Natural killer cell (primary cell): ENCODE measurements at places on chromosomes 2 and 18.

DNA sequence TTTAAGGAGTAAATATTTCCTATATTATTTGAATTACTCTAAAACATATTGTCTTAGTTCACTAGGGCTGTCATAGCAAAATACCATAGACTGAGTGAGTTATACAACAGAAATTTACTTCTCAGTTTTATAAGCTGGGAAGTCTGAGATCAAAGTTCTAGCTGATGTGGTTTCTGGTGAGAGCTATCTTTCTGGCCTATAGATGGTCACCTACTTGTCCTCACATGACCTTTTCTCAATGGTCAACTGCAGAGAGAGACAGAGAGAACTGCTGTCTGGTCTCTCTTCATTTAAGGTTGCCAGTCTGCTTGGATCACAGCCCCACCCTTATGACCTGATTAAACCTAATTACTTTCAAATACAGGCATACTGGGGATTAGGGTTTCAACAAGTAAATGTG, 490.9 kb downstream of the FBXO15 start:
- DNase-seq, result no peak

DNA sequence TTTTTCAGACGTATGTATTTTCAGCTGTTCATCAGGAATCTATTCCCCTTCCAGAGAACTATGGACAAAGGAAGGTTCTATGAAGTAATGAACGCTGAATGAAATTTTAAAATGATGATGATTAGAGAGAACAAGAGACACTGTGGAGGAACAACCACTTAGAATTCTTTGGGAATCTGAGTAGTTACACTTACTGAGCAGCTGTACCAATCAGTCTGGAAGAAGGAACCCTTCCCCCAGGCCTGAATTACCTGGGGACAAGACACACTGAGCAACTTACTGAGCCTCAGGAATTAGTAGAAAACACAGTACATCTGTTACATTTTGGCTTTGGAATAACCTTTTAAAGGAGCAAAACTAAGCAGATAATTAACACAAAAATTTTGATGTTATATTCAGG, 1.9 kb downstream of the MSTN start:
- DNase-seq, result no peak

- DNase-seq, result no peak
These were observed 566.0 kb downstream of the STK39 start for GRCh38 chr2:167681234-167682015.

DNA sequence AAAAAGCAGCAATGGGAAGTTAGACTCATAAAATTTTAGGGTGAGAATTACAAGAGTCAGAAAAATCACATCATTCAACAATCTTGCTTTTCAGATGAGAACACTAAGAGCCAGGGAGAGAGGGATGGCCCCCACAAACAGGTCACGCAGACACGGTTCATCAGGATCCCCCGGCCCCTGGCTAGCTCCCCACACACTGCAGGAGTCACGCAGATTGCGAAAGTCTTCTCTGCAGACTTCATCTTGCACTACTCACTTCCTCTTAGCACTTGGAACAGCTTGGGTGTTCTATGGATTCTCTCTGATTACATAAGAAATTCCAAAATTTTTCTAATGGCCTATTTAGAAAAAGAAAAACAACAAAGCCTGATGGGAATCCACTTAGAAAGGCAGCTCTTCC, 21.6 kb upstream of the SULT1C2 start:
- no peak for DNase-seq

GRCh38 chr18:55400590-55401541, 187.1 kb downstream of the TCF4 start:
- DNase-seq, result no peak

- DNase-seq, result no peak
These were observed 33.7 kb upstream of the ACVR2A start for GRCh38 chr2:147810883-147811765.

- DNase-seq, result no peak
These were observed 434.7 kb downstream of the PTPRM start for GRCh38 chr18:8001711-8002301.

- no peak for DNase-seq
These were observed 41.8 kb upstream of the PSME4 start for GRCh38 chr2:54012538-54013141.

DNA sequence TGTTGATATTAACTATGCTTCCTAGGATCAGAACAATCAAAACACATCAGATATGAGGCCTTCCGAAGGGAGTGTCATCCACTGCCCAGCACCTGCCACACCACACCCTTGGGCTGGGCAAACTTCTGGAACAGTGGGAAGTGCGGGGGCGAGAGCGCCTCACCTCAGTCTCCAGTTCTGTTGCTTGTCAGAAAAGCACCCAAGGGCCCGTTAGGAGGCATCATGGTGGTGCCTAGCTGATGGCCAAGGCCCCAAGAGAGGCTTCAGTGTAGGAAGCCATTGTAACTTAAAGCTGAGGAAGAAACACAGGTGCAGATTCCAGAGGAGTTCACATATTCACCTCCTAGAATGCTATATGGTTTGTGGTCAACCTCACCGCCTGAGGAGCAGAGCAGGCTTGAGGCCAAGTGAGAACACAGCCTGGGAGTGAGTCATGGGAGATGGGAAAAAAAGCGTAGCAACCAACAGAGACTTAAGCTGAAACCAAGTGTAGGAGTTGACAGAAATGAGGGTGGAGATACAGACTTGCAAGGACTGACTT, 85.1 kb upstream of the ATL2 start:
- DNase-seq, result no peak

DNA sequence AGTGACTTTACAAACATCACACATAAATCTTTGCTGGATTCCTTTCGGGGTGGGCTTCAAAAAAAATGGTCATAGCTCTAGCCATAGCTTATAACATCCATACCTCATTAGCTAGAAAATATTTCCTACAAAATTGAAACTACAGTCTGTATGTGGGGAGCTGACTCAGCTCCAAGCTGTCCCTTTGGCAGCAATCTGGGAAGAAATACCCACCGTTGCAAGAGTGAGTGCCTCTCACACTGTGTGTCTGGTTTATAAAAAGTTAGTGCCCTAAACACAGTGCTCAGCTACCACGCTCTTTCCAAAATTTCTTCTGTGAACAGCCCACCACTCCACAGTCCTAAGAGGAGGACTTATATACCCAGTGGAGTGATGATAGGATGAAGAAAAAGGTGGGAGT, 170.1 kb downstream of the RBM43 start:
- no peak for DNase-seq

- no peak for DNase-seq
These were observed 56.9 kb downstream of the SETBP1 start for GRCh38 chr18:44737623-44738022.

GRCh38 chr2:203751685-203752271, 45.3 kb downstream of the CD28 start:
- DNase-seq, result no peak

GRCh38 chr2:55721596-55722215, 28.1 kb upstream of the PNPT1 start:
- DNase-seq, result no peak

DNA sequence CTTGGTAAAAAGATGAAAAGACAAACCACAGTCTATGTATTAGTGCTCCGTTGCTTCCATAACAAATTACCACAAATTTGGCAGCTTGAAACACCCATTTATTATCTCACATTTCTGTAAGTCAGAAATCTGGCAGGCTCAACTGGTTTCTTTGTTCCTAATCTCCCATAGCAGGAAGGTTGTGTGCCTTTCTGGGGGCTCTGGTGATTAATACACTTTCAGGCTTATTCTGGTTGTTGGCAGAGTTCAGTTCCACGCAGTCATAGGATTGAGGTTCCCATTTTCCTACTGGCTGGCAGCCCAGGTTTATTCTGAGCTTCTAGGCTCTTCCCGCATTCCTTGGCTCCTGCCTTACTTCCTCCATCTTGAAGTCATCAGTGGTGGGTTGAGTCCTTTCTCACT, 189.3 kb downstream of the ANAPC1 start:
- no peak for DNase-seq

DNA sequence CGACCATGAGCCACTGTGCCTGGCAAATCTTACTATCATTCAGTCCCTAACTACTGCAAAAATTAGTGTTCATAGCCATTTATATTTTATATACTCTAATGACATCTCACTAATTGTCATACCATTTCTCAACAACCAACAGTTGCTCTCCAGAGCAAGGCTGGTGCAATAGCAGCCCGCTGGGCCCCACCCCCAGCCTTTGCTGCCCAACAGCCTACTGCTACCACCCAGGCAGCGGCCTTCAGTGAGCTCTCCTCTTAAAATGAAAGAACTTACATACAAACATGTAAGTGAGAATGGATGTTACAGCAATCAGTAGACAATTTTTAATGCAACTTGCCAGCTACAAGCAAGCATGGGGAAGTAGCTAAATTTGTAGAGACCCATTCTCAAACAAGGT, 90.5 kb downstream of the HNRNPLL start:
- DNase-seq, result no peak

DNA sequence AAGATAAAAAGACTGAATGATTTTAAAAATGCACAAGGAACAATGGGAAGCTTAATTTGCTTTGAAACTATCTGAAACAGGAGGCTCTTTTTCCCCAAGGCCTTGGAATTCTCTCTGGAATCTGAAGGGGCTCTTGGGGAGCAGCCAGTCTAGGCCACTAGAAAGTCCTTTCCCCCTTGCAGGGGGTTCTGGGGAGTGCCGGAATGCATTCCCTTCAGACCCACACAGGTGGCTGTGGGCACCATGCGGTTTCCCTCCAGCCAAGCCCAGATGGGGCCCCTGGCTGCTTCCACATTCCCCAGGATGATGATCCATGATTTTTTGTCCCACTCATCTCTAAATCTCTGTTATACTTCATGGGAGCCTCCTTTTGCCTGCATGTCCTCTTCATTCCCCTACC, 10.7 kb downstream of the GPR45 start:
- DNase-seq, result no peak

DNA sequence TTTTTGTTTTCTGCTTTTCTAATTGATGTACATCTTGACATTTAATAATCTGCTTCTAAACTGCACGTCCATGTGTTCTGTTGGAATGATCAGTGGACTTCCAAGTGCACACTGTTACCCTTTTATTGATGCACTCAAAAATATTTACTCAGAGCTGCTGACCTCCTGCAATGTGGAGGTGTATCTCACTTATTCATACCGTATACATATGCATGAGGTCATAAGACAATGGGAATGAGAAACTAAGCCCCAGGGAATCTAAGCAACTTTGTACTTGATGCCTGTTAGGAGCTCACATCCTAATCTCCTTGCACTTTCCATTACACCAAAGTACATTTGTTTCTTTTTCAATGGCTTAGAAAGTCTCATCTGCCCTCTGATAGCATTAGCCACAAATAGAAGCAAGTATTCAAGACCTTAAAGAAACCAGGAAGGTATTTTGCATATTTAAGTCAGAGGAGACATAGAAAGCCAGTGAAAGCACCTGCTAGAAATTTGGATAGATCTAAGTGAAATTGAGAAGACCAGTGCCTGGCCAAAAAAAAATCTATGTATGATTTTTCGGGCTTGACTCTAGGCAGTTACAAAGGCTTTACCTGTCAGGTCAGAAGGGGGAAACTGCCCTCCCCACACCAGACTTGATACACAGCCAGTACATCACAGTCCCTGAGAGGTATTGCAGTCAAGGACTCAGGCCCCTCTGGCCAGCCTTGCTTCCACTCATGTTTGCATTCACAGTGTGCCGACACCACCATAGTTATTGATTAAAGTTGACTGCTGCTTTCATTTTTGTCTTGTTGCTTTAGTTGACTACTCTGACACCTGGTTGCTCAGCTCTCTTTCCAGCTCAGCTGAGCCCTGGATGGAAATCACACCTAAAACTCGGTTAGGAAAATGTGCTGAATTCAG, 391.7 kb upstream of the CYRIA start:
- no peak for DNase-seq

DNA sequence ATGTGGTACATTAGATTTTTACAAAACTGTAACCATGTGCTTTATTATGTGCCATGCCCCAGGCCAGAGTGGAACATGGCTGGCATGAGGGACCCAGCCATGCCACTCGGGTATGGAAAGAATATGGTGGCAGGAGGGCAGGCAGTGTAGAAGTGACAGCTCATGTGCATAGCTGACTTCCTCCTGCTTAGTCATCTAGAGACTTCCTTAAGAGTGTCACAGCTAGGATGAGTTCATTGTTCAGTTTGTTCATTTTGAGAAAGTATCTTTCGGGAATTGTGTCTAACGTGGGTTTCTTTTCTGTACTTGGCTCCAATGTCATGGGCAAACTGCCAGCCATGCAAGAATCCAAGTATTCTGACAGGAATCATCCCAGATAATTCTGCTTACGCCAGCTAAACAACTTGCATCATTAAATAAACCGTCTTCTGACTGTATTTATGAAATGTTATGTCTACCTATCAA, 94.3 kb upstream of the ITGB6 start:
- DNase-seq, result no peak

DNA sequence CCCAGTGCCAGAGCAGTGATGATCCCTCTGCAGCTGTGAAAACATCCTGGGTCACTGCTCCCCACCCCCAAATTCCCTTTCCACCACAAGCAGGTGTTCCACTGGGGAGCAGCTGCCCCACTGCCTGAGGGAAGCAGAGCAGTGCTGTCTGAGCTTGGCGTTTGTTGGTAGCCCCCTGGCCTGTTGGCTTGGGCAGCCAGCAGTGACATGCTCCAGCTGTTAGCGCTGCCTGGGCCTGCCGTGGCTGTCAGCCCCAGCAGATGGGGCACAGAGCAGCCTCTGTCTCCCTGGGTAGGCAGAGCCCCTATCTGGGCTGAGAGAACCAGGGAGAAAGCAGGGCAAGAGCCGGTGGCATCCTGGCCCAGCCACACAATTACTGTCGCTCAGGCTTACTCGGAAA, 247.7 kb downstream of the GLI2 start:
- no peak for DNase-seq

DNA sequence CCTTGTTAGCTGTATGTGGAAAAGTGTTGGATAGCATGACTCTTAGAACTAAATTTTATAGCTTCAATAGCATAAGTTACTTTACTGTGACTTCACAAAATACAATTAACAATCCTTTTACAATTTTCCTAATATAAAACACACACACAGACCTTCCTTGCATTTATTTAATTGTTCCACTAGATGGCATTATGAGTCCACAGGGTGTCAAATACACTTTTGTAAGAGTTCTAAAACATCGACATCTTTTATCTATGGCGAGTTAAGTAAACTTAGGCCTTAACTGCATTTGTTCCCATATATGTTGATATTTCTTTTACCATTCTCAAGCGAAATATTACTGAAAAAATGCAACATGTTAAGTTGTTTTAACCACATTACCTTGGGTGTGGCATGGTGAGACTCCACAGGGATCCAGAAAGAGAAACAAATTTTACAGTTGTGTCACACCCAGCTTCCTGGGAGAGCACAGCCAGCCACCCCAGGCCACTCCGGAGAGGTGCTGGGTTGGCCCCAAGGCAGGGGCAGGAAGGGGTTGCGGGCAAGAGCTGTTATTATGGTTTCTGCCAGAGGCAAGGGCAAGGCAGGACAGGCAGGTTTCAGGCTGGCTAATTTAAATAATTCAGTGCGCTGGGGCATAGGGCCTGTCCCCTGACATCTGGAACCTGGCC, 312.4 kb upstream of the MC4R start:
- no peak for DNase-seq

DNA sequence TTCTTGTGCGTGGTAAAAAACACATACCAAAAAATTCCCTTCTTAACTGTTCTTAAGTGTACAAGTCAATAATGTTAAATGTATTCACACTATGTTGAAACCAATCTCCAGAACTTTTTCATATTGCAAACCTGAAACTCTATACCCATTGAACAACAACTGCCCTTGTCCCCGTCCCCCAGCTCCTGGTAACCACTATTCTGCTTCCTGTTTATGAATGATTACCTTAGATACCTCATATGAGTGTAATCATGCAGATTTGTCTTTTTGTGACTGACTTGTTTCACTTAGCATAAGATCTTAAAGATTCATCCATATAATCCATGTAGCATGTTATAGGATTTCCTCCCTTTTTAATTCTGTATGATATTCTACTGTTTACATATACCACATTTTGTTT, 59.9 kb downstream of the NAT8 start:
- no peak for DNase-seq

GRCh38 chr2:63862806-63863205, 21.1 kb downstream of the UGP2 start:
- no peak for DNase-seq
